Panc1 (cell line): ENCODE measurements at places on chromosomes 2 and 18. TPM values are rescaled to one million over a fixed set of nuclear protein-coding genes. Genes with fewer than 3 reads are reported as not detected.

GRCh38 chr2:168801961-168802858, at the start of gene NOSTRIN:
Gene NOSTRIN, plus strand, starts transcription at chr2:168802637. Its CDS starts 10 bp downstream, at chr2:168802647.
- DNase-seq: no peak

DNA sequence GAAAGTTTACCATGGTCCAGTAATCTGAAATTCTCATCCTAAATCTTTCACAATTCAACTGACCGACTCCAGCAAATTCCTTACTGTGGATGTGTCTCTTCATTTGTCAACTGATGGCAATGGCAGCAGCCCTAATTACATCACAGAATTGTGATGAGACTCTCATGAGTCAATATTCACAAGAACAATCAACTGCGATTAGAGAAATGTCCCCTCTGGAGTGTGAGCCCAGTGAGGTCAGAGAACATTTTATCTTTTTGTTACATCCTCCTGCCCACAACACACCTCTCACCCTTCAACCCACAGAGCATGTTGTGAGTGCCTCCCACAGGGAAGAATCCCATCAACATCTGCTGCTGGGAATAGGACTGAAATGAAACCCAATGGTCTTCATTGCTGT, 73.6 kb downstream of the CD226 start:
- DNase-seq: no peak

DNA sequence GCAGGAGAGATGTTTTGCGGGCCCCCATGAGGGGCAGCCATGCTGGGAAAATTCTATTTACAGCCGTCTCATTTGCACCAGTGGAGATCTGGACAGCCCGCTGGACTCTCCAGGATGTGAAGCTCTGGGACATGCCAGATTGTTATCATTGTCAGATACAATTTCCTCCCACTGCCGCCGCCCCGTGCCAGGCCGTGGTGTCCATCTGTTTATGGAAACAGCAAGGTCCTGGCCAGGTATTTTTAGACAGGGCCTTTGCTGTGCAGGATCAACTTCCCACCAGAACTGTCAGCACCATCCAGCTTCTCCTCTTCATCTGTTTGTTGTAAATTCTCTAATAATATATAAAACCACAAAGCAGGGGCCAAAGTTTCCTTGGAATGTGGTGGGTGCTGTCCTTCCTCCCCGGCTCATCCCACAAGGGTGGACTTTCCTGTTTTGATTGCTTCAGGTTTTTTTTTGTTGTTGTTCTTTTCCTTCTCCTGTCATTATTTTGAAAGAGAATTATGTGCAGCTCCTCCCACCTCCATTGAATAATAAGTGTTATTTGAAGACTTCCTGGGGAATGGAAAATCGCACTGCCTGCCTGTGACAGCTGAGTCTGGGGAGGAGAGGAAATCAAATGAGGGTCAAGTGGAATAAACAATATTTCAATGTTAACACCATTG, 398.1 kb downstream of the TNS1 start:
- DNase-seq: no peak

DNA sequence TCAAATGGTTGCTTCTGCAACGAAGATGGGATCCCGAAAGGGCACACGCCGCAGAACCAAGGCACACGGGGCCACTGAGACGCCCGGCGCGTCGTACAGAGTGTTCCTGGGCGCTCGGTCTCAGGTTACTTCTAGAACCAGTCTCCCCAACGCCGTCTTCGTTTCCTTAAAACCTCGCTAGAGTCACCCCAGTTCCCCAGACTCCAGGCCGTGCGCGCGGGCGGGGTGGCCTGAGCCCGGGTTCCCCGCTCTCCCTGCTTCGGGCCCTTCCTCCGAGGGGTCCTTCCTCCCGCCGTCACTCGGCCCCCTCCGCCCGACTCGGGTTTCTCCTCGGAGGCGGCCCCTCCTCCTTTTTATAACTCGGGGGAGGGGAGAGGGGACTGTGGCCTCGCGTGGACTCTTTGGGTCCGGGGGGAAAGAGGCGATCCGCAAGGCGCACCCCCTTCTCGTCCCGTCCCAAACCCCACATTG, 774 bp upstream of the FZD7 start:
- DNase-seq: no peak

- DNase-seq: no peak
Observed at GRCh38 chr2:186485576-186485870, 537 bp upstream of the ZC3H15 start.

DNA sequence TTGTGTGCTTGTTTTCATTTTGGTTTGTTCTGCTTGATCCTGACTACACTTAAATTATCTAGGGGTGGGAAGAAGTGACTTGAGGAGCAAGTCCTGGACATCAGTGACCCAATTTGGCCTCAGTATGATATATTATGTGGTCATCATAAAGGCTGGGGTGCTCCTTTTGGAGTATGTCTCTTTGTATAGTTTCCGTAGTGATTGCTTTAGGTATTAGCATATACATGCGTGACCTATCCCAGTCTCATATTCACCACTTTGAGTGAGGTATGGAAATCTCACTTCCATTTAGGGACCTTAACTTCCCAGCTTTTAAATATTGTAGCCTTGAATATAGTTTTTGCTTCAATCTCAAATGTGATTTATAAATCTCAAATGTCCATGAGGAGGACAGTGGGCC, 241.0 kb downstream of the PTGR3 start:
- no peak for DNase-seq

DNA sequence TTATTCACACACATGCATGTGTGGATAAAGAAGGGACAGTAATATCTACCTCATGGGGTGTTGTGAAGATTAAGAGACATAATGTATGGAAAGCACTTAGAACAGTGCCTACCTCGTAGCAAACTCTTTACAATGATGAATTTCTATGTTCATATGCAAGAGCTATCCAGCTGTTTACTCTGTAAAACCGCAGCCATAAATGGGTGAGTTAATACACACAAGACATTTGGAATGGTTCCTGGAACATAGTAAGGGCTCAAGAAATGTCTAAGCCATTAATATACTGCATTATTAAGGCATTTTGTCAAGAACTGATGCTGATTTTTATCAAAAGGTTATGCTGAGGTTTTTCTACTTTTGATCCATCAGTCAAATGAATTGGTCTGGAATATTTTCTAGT, 1076.2 kb downstream of the TSN start:
- DNase-seq: peak; percentile 36

- DNase-seq: peak; percentile 79
Observed at GRCh38 chr2:186575302-186575701, 14.6 kb upstream of the ITGAV start.

- DNase-seq: no peak
Observed at GRCh38 chr2:45330108-45330507, 281.0 kb downstream of the SRBD1 start.

DNA sequence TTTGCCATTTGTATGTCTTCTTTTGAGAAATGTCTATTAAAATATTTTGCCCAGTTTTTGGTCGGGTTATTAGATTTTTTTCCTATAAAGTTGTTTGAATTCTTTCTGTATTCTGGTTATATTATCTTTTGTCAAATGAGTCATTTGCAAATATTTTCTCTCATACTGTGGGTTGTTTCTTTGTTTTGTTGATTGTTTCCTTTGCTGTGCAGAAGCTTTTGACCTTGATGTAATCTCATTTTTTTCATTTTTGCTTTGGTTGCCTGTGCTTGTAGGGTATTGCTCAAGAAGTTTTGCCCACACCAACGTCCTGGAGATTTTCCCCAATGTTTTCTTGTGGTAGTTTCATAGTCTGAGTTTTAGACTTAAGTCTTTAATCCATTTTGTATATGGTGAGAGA, 245.7 kb downstream of the ADCYAP1 start:
- DNase-seq: no peak

GRCh38 chr2:226551522-226552250, 247.9 kb downstream of the IRS1 start:
- no peak for DNase-seq

GRCh38 chr2:221495731-221496130, 76.4 kb downstream of the EPHA4 start:
- no peak for DNase-seq

- no peak for DNase-seq
Observed at GRCh38 chr2:158509928-158510797, 53.4 kb downstream of the PKP4 start.

- DNase-seq: no peak
Observed at GRCh38 chr2:152499896-152500735, 165.1 kb downstream of the FMNL2 start.

DNA sequence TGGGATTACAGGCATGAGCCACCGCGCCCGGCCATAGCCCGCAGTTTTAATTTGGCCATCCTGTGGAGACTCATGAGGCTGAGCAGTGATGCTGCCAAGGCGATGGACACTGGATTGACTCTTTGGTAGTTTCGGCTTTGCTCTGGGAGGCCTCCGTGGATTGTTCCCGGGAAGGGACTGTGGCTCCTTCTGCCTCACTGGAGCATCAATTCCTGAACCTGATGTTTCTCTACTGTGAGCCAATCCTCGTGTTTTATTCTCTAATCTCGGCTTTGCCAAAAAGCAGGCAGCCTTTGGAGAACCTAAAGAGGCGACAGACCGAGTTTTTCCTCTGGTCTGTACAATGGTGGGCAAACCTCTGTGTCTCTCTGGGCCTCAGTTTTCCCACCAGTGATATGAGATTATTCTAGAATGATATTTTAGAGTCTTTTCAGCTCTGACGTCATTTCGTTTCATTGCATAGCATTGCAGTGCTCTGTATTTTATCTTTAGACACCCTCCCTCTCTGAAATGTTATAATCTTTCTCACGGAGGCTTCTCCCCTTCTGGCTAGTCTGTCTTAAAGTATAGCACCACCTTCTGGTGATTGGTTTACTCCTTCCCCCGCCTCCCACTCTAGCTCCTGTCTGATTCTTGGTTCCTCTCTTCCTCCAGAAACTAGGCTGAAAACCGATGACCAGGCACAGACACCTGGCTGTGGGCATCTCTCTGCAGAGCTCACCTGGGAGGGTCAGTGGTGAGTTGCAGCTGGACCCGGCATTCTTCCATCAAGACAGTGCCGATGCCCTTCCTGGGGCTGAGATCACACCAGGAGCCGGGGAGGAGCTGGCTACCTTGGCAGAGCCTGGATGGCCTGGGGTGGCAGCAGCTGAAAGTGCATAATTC, 341.3 kb downstream of the MYCN start:
- DNase-seq: no peak

The CHST9 gene
- total RNA-seq: 0.05 TPM

The PDE11A gene
- total RNA-seq: not detected

The MYO1B gene
- total RNA-seq: 51.5 TPM

The C2orf80 gene
- total RNA-seq: not detected

The SAG gene
- total RNA-seq: not detected

The LOXHD1 gene
- total RNA-seq: not detected

The CNDP1 gene
- total RNA-seq: not detected

The CYP27A1 gene
- total RNA-seq: 7.7 TPM

The NT5C1B gene
- not detected for total RNA-seq

The CFAP221 gene
- total RNA-seq: not detected
